ENCODE measurements at places on chromosomes 1 and 21.

DNA sequence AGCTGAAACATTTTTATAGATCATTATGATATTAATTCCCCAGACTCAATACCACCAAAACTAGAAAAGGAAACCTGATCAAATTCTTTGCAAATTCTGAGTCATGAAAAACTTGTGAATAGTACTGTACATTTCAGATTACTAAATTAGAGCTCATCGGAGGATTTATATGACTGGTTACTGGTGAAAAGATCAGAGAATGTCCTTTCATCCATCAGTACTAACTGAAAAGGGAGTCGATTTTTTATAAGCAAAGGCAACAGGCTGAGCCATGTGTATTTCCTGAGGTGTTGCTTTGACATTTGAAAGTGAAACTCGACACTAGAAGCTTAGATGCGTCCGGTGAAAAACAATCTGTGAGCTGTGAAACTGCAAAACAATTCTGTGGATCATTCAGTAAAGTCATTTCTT, 155.7 kb downstream of the TNFSF18 start:
- DNase-seq, result no peak

DNA sequence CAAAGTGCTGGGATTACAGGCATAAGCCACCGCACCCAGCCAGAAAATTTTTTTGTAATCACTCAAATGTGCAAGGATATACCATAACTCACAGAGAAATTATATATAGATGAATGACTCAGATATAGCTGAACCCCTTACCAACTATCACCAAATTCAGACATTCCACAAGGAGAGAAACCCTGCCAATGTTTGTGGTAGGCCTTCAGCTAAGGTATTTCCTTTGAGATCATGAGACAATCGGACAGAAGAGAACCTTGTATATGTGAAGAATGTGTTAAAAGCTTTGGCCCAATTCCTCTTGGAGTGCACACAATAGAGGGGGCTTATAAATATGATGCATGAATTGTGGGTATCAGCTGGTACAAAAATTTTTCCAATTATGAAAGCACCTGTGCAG, 50.7 kb downstream of the ZNF684 start:
- DNase-seq, result no peak

DNA sequence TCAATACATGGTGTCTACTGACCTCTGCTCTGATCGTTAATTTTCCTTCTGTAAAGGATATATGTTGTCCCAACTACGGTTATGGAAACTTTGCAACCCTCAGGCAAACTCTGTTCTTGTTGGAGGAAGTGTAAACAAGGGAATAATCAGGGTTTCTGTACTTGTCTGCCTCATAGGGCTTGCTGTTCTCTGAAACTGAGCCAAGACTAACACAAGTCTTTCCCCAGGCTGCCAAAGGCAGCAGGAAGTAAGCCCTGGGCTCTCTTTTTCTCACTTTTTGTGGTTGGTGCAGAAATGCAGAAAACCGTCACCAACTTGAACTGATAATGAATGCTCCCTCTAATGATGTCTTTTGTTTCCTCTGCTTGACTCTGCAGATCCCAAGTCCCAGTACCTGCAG, 7.6 kb downstream of the CYP4X1 start:
- no peak for DNase-seq

GRCh38 chr1:28046716-28047115, 41.7 kb downstream of the EYA3 start:
- DNase-seq, result no peak

DNA sequence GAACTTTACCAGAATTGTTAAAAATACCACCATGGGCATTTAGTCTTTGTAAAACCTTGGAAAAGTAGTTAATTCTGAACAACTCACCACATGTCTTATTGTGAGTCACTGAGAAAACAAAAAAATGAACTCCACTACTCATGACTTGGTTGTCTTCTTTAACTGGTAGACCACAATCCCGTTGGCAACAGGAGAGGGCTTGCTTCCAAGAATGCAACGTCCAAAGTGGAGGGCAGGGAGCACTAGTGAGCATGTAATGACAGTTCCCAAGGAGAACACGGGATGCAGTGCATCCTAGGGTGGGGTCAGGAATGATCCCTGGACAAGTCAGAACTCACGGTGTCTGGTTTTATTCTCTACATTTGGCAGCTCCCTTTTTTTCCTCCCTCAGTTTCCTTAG, 15.2 kb upstream of the HMCN1 start:
- DNase-seq, result peak; percentile 88

GRCh38 chr21:42818328-42818749, 61.0 kb downstream of the WDR4 start:
- DNase-seq, result peak; percentile 66

DNA sequence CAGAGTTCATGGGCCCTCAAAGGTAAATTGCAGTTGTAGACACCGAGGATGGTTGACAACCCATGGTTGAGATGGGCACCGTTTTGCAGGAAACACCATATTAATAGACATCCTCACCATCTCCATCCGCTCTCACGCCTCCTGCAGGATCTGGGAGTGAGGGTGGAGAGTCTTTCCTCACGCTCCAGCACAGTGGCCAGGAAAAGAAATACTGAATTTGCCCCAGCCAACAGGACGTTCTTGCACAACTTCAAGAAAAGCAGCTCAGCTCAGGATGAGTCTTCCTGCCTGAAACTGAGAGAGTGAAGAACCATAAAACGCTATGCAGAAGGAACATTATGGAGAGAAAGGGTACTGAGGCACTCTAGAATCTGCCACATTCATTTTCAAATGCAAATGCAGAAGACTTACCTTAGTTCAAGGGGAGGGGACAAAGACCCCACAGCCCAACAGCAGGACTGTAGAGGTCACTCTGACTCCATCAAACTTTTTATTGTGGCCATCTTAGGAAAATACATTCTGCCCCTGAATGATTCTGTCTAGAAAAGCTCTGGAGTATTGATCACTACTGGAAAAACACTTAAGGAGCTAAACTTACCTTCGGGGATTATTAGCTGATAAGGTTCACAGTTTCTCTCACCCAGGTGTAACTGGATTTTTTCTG, 9.3 kb downstream of the SLAMF8 start:
- no peak for DNase-seq
